ENCODE measurements at places on chromosomes 1 and 21. TPM values are rescaled to one million over a fixed set of nuclear protein-coding genes. Genes with fewer than 3 reads are reported as not detected.

DNA sequence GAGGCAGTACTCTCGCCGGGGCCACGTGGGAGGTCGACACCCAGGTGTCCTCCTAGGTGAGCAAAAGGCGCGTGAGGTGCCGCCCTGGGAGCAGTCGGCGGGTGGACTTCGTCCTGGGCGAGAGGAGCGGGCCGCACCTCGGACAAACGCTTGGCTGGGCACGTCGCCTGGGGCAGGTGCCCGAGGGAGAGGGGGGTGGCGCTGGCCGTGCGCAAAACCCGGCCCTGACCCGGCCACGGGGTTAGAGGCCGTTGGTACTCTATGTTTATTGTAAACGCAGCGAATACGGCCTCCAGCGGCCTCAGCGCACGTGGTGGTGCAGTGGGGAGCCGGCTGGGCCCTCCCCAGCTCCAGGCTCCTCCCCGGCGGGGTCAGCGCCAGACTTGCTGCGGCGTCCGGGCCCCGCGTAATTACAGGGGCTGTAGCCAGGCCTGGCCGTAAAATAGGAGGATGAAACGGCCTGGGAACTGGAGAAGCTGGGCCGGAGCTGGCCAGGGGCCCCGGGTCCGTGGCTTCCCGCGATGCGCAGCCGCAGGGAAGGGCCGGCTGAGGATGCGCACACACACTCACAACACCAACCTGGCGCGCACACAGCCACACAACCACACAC lies 1.6 kb upstream of the EFNA1 start:
- H3K36me3 ChIP-seq: no peaks in the 10 kb centered on the region
- H3K27ac ChIP-seq: peak overlapping the region; percentile 100
- H3K27me3 ChIP-seq: peaks cover 14% of the 10 kb centered on the region
- no peak for DNase-seq
- H3K4me3 ChIP-seq: peak overlapping the region; percentile 88

- DNase-seq: no peak
- no peaks in the 10 kb centered on the region for H3K36me3 ChIP-seq
- H3K27me3 ChIP-seq: no peaks in the 10 kb centered on the region
Measured at GRCh38 chr1:224256640-224257039, 73.3 kb downstream of the NVL start.

DNA sequence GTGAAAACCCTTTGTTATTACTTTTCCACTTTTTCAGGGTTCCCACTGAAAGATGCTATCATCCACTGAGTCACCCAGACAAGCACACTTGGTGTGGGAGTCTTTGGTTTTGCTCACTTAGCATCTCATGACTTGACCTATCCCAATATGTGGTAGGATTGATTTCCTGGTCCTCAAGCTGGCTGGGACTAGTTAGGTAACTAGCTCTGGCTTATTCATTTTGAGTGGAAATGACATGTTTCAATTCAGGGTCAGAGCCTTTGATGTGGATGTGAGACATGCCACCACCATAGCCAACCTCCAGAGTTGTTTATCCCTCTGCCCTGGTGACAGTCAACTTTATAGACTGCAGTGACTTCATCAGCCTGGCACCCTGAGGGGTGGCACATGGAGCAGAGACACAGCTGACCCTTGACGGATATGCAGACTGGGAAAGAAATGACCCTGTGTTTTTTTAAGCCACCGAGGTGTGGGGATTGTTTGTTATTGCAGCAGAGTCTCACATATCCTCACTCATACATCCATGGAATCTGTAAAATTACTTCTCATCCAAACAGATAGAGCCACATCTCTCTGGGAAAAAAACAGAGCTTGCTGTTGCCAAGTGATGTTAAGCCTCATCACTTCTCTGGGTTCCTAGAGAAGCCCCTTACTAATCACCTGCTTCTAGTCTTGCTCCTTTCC lies 699.9 kb downstream of the MATN1 start:
- no peak overlapping the region for H3K4me3 ChIP-seq
- H3K27ac ChIP-seq: no peak overlapping the region
- DNase-seq: no peak

DNA sequence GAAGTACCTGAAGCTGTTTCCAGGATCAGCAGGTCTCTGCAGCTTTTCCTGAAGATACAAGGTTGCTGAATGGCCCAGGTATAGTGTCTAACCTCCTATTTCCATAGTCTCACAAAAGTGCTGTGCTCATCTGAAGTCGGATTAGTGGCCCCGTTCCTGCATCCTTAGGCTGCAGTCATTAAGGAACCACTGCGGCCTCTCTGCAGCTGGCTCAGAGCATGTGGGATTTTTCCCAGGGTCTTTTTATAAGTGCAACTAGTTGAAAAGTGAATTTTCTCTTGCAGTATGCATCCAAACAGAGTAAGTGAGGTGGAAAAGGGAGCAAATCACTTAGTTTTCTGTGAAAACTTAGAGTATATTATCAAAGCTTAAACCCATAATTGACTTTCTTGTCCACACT lies 565.3 kb upstream of the NEGR1 start:
- no peak for DNase-seq
- H3K4me3 ChIP-seq: no peak overlapping the region
- H3K27me3 ChIP-seq: no peaks in the 10 kb centered on the region
- no peak overlapping the region for H3K27ac ChIP-seq

Gene MXRA8
- 34.2 TPM for total RNA-seq

Gene RNF186
- not detected for total RNA-seq

GRCh38 chr1:115068826-115069585 lies 20.3 kb downstream of the TSPAN2 start:
- no peak overlapping the region for H3K4me3 ChIP-seq
- H3K4me1 ChIP-seq: peaks cover 10% of the 10 kb centered on the region
- H3K36me3 ChIP-seq: no peaks in the 10 kb centered on the region

- H3K36me3 ChIP-seq: no peaks in the 10 kb centered on the region
- no peak overlapping the region for H3K27ac ChIP-seq
- no peaks in the 10 kb centered on the region for H3K27me3 ChIP-seq
- DNase-seq: no peak
- no peak overlapping the region for H3K4me3 ChIP-seq
- H3K4me1 ChIP-seq: no peaks in the 10 kb centered on the region
Measured at GRCh38 chr1:226476648-226477319, 68.9 kb upstream of the PARP1 start.

- H3K27me3 ChIP-seq: no peaks in the 10 kb centered on the region
- no peaks in the 10 kb centered on the region for H3K36me3 ChIP-seq
- no peak for DNase-seq
- H3K4me1 ChIP-seq: peaks cover 39% of the 10 kb centered on the region
- peak overlapping the region; percentile 65 for H3K27ac ChIP-seq
Measured at GRCh38 chr1:8461351-8462110, 143.6 kb downstream of the SLC45A1 start.

DNA sequence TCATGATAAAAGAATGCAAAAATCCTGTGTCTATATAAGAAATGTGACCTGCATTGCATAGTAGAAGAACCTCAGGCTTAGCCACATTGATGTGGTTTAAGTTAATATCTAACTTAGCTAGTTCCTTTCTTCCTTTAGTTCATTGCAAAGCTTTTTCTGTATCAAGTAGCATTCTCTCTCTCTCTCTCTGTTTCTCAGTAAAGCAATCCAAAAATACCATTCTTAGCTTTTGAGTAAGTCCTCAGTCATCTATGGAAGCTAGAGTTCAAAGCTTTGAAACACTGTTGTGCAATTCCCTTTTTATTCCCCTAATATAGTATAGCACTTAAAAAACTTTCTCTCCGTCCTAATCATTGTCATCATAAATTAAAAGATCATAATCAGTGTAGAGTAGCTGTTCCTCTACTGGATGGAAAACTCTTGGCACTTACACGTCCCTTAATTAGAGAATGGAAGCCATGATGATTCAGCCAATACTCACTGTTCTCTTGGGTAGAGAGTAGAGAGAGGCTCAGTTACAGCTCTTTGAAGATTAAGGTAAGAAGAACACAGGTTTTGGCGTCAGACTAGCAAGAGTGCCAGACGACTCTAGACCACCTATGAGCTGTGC lies 350.3 kb upstream of the LYPLAL1 start:
- no peak overlapping the region for H3K27ac ChIP-seq
- H3K4me3 ChIP-seq: no peak overlapping the region
- no peaks in the 10 kb centered on the region for H3K27me3 ChIP-seq
- no peak for DNase-seq
- no peaks in the 10 kb centered on the region for H3K4me1 ChIP-seq

DNA sequence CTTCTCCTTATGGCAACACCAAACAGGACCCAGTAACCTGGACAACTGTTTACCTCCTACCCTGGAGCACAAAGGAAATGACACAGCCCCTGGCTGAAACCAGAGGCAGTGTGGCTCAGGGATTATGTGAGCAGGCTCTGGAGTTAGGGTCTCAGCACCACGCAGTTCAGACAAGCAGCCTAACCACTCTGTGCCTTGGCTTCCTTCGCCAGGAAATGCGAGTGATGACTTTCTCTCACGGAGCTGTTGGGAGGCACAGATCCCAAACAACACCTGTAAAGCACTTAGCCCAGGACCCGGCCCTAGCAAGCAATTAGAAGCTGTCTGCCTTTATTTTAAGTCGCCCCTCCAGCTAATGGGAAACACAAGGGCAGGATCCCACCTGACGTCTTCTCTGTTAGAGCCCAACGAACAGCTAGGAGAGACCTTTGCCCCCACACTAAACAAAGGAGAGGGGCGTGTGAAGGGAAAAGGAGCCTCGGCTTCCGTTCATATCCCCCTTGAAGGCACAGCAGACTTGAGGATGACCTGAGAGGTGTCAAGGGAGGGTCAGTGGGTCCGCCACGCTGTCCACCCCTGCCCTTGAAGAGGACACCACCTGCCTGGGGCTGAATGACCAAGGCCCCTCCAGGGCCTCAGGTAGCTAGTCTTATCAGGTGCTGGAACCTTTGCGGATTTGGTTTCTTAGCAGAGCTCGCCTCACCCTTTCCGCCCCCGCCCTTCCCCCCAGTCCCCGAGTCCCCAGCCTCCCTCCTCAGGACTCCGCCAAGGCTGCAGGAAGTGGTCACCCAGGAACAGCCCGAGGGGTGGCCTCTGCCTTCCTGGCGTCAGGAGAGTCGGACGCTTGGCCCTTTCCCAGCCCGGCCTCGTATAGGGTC lies 860 bp downstream of the TMEM63A start:
- no peaks in the 10 kb centered on the region for H3K27me3 ChIP-seq
- H3K4me3 ChIP-seq: peak overlapping the region; percentile 91
- DNase-seq: peak; percentile 61
- H3K4me1 ChIP-seq: peaks cover 52% of the 10 kb centered on the region
- H3K36me3 ChIP-seq: no peaks in the 10 kb centered on the region

Gene EFNA1
- total RNA-seq: 14.0 TPM

Gene RGS13
- total RNA-seq: not detected

Gene LYPD8
- not detected for total RNA-seq

Gene GADD45A
- 157 TPM for total RNA-seq

DNA sequence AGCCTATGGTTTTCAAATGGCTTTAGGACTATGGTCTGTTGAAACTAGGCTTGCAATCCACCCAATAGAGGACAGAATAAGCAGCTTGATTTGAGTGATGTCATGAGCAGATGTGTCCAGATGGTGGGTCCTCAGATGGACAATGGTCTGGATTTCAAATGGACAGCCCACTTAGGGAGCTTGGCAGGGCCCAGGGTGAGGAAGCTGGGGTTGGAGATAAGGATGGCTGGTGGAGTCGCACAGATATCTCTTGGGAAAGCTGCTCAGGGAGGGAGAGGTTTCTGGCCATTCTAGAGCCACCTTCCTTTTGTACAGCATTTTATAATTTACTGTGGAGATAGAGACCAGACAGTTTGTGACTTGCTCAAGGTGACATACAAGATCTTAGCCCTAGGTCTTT lies 55.0 kb downstream of the NFASC start:
- H3K4me1 ChIP-seq: no peaks in the 10 kb centered on the region
- H3K27me3 ChIP-seq: no peaks in the 10 kb centered on the region
- no peak for DNase-seq
- H3K36me3 ChIP-seq: no peaks in the 10 kb centered on the region
- H3K27ac ChIP-seq: no peak overlapping the region

DNA sequence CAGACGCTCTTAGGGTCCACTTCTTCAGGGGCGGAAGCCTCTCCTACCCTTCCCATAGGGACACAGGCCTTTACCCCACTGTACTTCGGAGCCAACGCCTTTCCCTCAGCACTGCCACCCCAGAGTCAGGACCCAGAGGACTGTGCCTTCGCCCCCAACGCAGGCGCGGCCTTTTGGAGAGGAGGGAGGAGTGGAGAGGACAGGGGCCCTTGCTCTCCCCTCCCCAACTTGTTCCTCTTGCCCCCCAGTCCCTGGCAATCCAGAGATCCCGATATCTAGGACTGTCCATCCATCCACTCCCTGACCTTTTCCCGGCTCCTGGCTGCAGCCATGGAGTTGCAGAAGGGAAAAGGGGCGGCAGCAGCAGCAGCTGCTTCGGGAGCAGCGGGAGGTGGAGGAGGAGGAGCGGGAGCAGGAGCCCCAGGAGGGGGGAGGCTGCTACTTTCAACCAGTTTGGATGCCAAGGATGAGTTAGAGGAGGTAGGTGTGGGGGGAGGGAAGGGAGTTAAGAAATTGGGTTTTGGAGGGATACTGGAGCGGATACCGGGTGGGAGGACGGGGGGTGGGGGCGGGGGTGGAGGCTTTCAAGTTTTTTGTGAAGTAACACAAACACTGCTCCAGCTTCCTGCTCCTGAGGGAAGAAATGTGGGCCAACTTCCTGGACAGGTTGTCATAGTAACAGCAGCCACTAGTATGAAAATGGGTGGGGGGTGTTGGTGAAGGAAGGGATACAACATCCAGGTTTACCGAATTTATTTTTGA lies 636 bp downstream of the INTS3 start:
- H3K27me3 ChIP-seq: no peaks in the 10 kb centered on the region
- peak; percentile 40 for DNase-seq
- H3K36me3 ChIP-seq: no peaks in the 10 kb centered on the region
- peak overlapping the region; percentile 77 for H3K4me3 ChIP-seq
- H3K4me1 ChIP-seq: peaks cover 24% of the 10 kb centered on the region
- peak overlapping the region; percentile 98 for H3K27ac ChIP-seq

Gene UBE4B
- 58.5 TPM for total RNA-seq

DNA sequence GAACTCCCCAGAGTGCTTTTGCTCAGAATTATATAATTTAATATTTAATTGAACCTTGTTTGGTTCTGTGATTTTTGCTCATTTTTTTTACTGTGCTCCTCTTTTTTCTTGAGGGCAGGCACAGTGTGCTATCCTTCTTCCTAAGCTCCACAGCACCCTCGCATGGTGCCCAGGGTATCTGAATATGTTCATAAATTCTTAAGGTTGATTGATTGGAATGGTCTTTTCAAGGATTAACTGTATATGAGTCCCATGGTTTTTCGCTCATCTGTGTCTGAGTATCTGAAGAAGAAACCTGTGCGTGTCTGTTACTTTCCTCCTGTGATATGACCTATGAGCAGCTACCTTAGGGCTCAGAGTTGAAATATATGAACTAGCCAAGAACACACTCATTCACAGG lies 393.7 kb downstream of the HLX start:
- no peaks in the 10 kb centered on the region for H3K27me3 ChIP-seq
- H3K4me3 ChIP-seq: no peak overlapping the region
- no peak for DNase-seq
- H3K27ac ChIP-seq: no peak overlapping the region
- H3K4me1 ChIP-seq: no peaks in the 10 kb centered on the region
- H3K36me3 ChIP-seq: no peaks in the 10 kb centered on the region

Gene BNIPL
- not detected for total RNA-seq

- H3K27ac ChIP-seq: no peak overlapping the region
- H3K4me3 ChIP-seq: no peak overlapping the region
- no peaks in the 10 kb centered on the region for H3K27me3 ChIP-seq
- H3K36me3 ChIP-seq: no peaks in the 10 kb centered on the region
- H3K4me1 ChIP-seq: no peaks in the 10 kb centered on the region
- DNase-seq: no peak
Measured at GRCh38 chr21:46124083-46124925, 26.4 kb downstream of the COL6A2 start.

- no peak for DNase-seq
- H3K4me1 ChIP-seq: no peaks in the 10 kb centered on the region
- no peaks in the 10 kb centered on the region for H3K27me3 ChIP-seq
Measured at GRCh38 chr1:156821801-156822200, 5.2 kb upstream of the SH2D2A start.
